GM12864 (cell line): ENCODE measurements at places on chromosomes 2 and 18.

- DNase-seq: no peak
These were observed 61.9 kb downstream of the SPRED2 start for GRCh38 chr2:65370387-65371073.

- DNase-seq: no peak
These were observed 56.1 kb upstream of the C2orf15 start for GRCh38 chr2:99085421-99085820.

GRCh38 chr2:240781471-240782220 lies 38.4 kb downstream of the KIF1A start:
- no peak for DNase-seq

DNA sequence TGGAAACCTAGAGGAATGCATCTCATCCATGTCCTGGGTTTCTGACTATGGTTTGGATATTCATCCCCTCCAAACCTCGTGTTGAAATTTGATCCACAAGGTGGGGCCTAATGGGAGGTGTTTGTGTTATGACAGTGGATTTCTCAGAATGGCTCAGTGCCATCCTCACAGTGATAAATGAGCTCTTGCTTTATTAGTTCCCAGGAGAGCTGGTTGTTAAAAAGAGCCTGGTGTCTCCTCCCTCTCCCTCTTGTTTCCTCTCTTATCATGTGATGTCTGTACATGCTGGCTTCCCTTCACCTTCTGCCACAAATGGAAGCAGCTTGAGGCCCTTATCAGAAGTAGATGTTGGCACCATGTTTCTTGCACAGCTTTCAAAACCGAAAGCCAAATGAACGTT lies 424.3 kb downstream of the DCC start:
- no peak for DNase-seq
